Mesothelial cell of epicardium (in vitro differentiated cells): ENCODE measurements at places on chromosomes 7 and 10.

DNA sequence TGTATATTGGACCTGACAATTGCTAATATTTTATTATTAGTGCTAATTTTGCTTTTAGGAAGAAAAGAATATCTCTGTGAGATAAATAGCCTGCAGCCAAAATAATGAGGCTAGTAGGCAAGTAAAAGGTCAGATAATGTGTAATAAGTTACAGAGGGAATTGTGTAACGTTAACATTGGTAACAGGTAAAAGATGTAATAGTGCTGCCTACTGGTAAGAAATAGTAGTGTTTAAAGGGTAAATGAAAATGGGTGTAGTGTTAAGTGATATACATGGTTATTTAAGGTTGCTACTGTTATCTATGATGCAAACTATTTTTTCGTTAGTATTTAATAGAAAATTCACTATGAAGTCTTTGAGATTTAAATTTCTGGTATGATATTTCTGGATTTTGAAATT is 9.2 kb upstream of the FOXP2 start:
- H3K4me3 ChIP-seq = no peak overlapping the region
- DNase-seq = no peak
- no peaks in the 10 kb centered on the region for H3K4me1 ChIP-seq
- no peak overlapping the region for H3K27ac ChIP-seq
- H3K36me3 ChIP-seq = no peaks in the 10 kb centered on the region

DNA sequence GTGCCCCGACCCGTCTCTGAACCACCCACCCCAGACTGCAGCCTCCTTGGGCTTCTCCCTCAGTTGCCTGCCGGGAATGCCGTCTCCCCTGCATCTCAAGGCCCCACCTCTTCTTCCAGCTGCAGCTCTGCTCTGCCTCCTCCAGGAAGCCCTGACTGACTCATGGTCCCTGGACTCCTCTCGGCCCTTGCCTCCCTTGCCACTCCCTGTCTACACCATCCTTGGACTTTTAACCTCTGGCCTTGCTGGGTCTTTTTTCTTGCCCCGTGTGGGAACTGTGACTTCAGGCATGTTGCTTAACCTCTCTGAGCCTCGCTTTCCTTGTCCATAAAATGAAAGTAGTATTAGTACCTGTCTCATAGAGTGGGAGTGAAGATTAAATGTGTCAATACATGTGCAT is 56.3 kb downstream of the C10orf105 start:
- no peak overlapping the region for H3K4me3 ChIP-seq
- DNase-seq = no peak
- H3K27ac ChIP-seq = no peak overlapping the region
- H3K27me3 ChIP-seq = peaks cover 60% of the 10 kb centered on the region
- no peaks in the 10 kb centered on the region for H3K36me3 ChIP-seq
- H3K4me1 ChIP-seq = peaks cover 18% of the 10 kb centered on the region

GRCh38 chr7:66576646-66577045 is 52.0 kb upstream of the KCTD7 start:
- no peak overlapping the region for H3K4me3 ChIP-seq
- H3K27ac ChIP-seq = no peak overlapping the region
- DNase-seq = no peak
- no peaks in the 10 kb centered on the region for H3K27me3 ChIP-seq
- H3K4me1 ChIP-seq = peaks cover 5% of the 10 kb centered on the region
- H3K36me3 ChIP-seq = peaks cover 31% of the 10 kb centered on the region

DNA sequence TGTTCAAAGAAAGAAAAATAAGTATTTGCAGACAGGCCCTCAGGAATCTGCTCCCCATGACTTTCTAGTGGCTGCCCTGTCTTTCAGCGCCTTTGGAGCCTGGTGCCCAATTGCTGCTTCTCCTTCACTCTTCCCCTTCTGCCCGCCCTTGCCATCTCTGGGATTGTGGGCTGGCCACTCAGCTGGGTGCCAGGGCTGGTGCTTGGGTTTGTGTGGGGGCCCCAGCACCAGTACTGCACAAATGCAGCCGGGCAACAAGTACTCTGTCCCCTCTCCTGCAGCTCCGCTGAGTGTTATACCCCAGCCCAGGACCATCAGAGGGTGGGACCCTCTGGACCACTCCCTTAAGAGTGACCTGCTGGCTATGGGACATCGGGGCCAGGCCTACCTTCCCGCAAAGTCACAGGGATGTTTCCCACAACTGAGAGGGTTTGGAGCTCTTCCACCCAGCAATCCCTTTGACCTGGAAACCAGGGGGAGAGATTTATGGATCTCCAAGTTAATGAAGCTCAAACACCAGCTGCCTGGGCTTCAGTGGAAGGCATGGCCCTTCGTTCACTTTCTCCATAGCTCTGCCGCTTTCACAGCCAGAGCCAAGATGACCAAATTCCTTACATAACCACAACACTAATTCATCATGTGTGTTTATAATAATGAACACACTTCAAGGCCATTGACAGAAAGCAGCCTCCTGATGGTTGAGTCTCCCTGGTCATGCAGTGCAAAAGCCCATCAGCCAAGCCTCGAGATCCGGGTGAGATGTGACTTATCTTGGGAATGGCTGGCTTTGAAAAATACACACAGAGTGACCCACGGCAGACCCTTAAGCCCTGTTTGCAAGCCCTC is 313.9 kb upstream of the ZNF32 start:
- H3K4me1 ChIP-seq = peaks cover 26% of the 10 kb centered on the region
- no peak overlapping the region for H3K4me3 ChIP-seq
- H3K27me3 ChIP-seq = peaks cover 33% of the 10 kb centered on the region
- DNase-seq = peak; percentile 33

DNA sequence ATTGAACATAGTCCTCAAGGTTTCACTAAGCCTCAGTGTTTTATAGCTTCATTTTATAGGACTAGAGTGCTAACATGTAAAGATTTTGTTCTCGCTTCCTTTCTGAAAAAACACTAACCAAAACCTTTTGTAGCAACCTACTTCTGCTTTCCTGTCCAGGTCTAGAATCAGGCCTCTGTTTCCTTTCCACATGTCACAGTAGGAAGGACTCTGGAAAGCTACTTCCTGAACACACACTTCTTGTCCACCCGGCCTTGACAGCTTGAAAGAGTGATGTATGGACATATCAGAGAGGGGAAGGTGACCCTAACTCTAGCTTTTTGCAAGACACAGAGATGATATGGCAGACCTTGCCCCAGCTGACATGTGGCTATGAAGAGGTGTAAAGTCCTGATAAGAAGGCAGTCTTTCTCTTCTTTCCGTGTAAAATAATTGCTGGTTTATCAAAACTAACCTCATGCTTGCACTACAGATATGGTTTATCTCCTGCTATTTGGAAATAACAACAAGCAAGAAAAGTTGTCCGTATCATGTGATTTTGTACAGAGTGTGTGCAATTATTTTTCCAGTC is 175.4 kb downstream of the SKAP2 start:
- no peak overlapping the region for H3K4me3 ChIP-seq
- no peaks in the 10 kb centered on the region for H3K36me3 ChIP-seq
- peak overlapping the region; percentile 95 for H3K27ac ChIP-seq

GRCh38 chr7:142887282-142888015 is 1.9 kb upstream of the TRPV6 start:
- H3K4me1 ChIP-seq = peaks cover 17% of the 10 kb centered on the region
- H3K36me3 ChIP-seq = no peaks in the 10 kb centered on the region
- no peak for DNase-seq
- H3K27ac ChIP-seq = no peak overlapping the region

- H3K27me3 ChIP-seq = no peaks in the 10 kb centered on the region
- H3K4me3 ChIP-seq = peak within 1 kb of the TSS; percentile 97
- H3K36me3 ChIP-seq = no peaks in the 10 kb centered on the region
- peak; percentile 80 for DNase-seq
- peak within 1 kb of the TSS; percentile 99 for H3K27ac ChIP-seq
These were observed at the start of gene BAG3 for GRCh38 chr10:119650692-119651513. BAG3 (plus strand) TSS chr10:119651380; CDS start chr10:119651676, 296 bp downstream.

DNA sequence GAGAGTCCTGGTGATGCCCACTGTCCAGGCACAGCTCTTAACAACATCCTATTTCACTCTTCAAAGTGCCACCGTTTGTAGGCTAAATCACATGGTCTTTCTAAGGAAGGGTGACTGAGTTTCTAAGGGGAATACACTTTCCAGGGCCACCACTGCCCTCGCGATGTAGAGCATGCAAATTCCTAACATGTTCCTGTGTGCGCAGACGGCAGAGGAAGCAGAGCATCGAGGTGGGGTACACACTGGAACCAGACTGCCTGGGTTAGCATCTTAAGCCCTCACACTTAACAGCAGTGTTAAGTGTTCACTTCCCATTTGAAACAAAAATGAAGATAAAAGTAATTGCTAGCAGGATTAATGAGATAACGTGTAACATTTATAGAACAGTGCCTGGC is 3.0 kb downstream of the VOPP1 start:
- H3K27ac ChIP-seq = no peak overlapping the region
- peaks cover 31% of the 10 kb centered on the region for H3K4me1 ChIP-seq
- H3K36me3 ChIP-seq = no peaks in the 10 kb centered on the region
- H3K27me3 ChIP-seq = no peaks in the 10 kb centered on the region
- DNase-seq = no peak

DNA sequence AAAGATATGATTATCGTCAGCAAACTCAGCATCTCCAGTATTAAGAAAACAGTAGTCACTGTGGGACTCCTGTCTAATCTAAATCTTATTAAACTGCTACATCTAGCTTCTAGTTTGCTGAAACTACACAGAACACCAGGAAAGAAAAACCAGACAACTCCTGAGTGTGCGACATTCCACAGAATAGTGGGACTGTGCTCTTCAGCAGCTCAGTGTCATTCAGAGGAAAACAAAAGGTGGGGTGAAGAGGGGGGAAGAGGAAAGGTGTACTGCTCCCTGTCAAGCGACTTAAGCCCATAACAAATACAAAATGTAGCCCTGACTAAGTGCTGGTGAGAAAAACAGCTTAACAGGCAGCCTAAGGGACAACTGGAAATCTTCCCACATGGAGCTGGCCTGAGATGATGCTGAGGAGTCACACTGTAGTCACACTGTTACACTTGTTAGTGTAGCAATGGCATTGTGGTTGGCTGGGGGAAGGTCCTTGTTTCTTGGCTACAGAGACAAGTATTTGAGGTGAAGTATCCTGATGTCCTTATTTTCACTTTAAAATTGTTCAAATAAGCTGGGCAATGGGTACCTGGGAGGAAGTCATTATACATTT is 135.5 kb downstream of the USP6NL start:
- no peak overlapping the region for H3K4me3 ChIP-seq
- H3K27me3 ChIP-seq = no peaks in the 10 kb centered on the region
- peaks cover 13% of the 10 kb centered on the region for H3K36me3 ChIP-seq
- peaks cover 10% of the 10 kb centered on the region for H3K4me1 ChIP-seq
- DNase-seq = no peak

- no peak overlapping the region for H3K27ac ChIP-seq
- H3K4me1 ChIP-seq = no peaks in the 10 kb centered on the region
- DNase-seq = no peak
- H3K4me3 ChIP-seq = no peak overlapping the region
These were observed 217.1 kb downstream of the IPMK start for GRCh38 chr10:58050575-58050974.

GRCh38 chr10:5959142-5959541 is 18.2 kb downstream of the IL15RA start:
- H3K27ac ChIP-seq = no peak overlapping the region
- no peaks in the 10 kb centered on the region for H3K36me3 ChIP-seq
- no peak overlapping the region for H3K4me3 ChIP-seq
- DNase-seq = no peak
- H3K27me3 ChIP-seq = peaks cover 3% of the 10 kb centered on the region

GRCh38 chr7:80844916-80845315 is 73.9 kb downstream of the SEMA3C start:
- no peak for DNase-seq
- H3K4me1 ChIP-seq = peaks cover 64% of the 10 kb centered on the region
- peak overlapping the region; percentile 85 for H3K27ac ChIP-seq
- H3K4me3 ChIP-seq = no peak overlapping the region
- peaks cover 7% of the 10 kb centered on the region for H3K36me3 ChIP-seq

- H3K36me3 ChIP-seq = no peaks in the 10 kb centered on the region
- DNase-seq = no peak
- peaks cover 49% of the 10 kb centered on the region for H3K27me3 ChIP-seq
- no peaks in the 10 kb centered on the region for H3K4me1 ChIP-seq
- H3K4me3 ChIP-seq = no peak overlapping the region
These were observed 42.0 kb upstream of the PPP2R2D start for GRCh38 chr10:131858583-131859340.

GRCh38 chr10:58981846-58982245 is 194.6 kb upstream of the PHYHIPL start:
- no peak overlapping the region for H3K4me3 ChIP-seq
- H3K27me3 ChIP-seq = peaks cover 2% of the 10 kb centered on the region
- no peak for DNase-seq
- no peak overlapping the region for H3K27ac ChIP-seq
- peaks cover 19% of the 10 kb centered on the region for H3K4me1 ChIP-seq
- H3K36me3 ChIP-seq = no peaks in the 10 kb centered on the region

- peaks cover 12% of the 10 kb centered on the region for H3K4me1 ChIP-seq
- no peaks in the 10 kb centered on the region for H3K27me3 ChIP-seq
- H3K27ac ChIP-seq = no peak overlapping the region
- DNase-seq = no peak
- H3K36me3 ChIP-seq = no peaks in the 10 kb centered on the region
These were observed 426.4 kb upstream of the ZMIZ1 start for GRCh38 chr10:78642269-78642816.

GRCh38 chr7:16804674-16805439 is at the start of gene AGR2:
AGR2 (minus strand) TSS chr7:16804999; CDS start chr7:16801796, 3,203 bp downstream.
- no peaks in the 10 kb centered on the region for H3K36me3 ChIP-seq
- DNase-seq = no peak
- no peaks in the 10 kb centered on the region for H3K27me3 ChIP-seq
- peaks cover 27% of the 10 kb centered on the region for H3K4me1 ChIP-seq
- no peak within 1 kb of the TSS for H3K4me3 ChIP-seq
- peak within 1 kb of the TSS; percentile 62 for H3K27ac ChIP-seq

DNA sequence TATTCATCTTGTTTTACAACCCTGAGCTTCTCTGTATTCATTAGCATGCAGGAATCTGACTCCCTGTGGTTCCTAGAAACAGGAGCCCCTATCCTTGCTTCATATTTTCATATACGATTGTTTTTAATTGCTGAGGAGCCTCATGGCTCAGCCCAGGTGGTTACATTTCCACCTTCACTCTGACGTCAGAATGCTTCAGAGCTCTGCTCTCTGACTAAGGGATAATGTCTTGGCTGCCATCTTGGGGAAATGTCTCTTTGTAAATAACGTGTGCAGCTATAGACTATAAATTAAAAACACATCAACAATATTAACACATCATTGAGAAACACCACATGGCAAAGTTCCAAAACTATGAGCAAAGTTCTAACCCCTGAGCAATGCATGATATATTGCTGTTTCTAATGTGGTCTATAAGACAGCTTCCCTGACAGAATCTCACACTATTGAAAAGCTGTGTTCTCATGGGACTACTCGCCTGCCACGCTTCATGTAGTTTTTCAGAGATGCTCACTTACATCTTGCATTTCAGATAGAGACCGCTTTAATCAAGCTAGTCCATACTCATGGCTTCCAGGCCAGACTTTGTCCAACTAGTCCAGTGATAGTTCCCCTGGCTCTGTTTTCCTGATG is 227.0 kb downstream of the SORCS3 start:
- DNase-seq = no peak
- no peaks in the 10 kb centered on the region for H3K4me1 ChIP-seq
- no peak overlapping the region for H3K27ac ChIP-seq
- H3K27me3 ChIP-seq = peaks cover 47% of the 10 kb centered on the region
- no peak overlapping the region for H3K4me3 ChIP-seq
